ENCODE measurements at places on chromosomes 16 and 17.

GRCh38 chr17:49519781-49520180 is 24.7 kb downstream of the NGFR start:
- no peak for DNase-seq

- peak; percentile 66 for DNase-seq
These were observed 6.1 kb upstream of the STAC2 start for GRCh38 chr17:39231591-39232551.

DNA sequence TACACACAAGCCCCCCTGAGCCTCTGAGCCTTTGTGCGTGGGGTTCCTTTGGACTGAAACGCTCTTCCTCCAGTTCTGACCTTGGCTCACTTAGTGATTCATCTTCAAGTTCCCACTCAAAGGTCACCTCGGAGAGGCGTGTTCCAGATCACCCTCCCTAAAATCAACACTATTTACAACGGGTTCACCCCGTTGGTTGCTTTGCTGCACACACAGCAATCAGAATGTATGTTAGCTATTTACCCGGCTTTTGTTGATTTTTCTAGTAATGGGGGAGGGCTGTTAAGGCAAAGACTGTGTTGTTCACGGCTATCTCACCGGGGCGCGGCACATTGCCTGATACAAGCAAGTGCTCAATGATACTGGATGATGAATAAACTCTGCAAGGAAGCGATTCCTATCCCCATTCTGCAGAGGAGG is 977 bp downstream of the NAGPA start:
- no peak for DNase-seq

DNA sequence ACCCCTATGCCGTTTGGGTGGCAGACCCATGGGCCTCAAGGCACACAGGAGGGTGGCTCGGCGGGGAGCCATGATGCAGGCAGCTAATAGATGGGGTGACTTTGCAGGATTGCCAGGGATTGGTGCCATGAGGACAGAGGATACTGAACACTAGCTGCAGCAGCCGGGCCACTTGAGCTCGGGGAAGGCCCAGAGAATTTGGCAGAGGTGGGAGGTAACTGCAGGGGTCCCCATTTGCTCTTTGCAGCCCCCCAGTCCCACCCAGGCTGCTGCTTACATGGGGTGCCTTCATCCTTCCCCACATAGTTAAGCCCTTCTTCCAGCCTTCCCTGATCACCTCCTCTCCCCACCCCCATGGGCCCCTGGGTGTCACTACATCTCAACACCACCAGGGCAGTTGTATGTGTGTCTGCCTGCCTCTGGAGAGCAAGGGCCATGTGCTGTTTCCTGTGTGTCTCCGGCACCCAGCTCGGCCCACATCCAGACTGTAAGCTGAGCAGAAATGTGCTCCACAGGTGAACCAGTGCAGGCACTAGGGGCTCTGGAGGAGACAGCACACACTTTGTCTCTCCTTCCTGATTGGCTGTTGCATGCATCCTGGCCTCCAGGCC is 52.0 kb downstream of the SREBF1 start:
- peak; percentile 50 for DNase-seq

DNA sequence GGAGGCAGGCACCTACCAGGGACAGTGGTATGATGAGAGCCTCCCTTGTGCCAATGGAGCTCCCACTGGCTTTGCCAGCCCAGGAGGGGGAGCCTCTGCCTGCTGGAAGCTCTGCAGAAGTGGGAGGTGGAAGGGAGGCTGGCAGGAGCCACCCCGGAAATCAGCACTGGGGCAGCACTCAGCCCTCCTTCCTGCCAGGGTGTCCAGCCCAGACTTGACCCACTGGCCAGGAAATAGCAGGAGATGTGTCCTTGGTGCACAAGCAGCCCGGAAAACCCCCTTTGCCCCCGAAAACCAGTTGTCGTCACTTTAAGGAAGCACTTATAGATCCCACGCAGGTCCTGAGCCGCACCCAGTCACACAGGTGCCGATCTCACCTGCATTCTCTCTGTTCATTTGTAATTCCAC is 49.3 kb upstream of the CACNG4 start:
- no peak for DNase-seq

GRCh38 chr17:27384726-27385125 is 71.5 kb upstream of the KSR1 start:
- DNase-seq = no peak

GRCh38 chr16:56477096-56477878 is 25.9 kb downstream of the OGFOD1 start:
- DNase-seq = no peak

GRCh38 chr17:72588561-72588960 is 467.7 kb downstream of the SOX9 start:
- no peak for DNase-seq

DNA sequence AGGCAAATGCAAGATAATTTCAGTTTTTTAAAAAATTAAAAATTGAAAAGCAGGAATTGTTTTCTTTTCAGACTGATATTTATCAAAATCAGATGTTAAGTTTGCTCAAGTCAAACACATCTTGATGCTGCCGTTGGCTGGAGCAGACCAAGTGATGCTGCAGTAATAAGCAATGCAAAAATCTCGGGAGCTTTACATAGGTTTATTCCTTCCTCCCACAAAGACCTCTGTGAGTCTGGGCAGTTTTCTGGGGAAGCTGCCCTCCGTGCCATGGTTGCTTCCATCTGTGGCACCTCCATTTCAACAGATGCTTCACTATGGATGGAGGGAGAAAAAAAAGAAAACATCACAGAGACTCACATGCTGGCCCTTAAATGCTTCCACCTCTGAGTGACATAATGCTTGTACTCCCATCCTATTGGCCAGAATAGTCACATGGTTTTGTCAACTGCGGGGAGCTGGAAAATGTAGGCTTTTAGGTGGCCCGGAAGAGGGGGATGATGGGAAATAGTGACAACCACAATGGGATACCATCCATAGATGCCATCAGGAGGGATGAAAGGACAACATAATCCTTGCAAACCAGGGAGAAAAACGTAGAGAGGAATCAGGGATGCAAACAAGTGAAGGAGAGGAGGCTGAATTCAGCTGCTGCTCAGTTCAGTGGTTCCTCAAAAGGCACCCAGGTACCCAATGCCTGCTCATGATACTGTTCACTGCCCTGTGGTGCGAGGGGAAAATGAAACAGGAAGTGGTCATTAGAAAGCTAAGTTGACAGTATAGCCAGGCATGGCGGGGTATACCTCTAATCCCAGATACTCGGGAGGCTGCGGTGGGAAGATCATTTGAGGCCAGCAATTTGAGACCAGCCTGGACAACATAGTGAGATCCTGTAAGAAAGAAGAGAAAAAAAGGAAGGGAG is 13.5 kb upstream of the ERCC4 start:
- DNase-seq = no peak

- DNase-seq = no peak
These were observed 25.2 kb upstream of the CIBAR2 start for GRCh38 chr16:85137323-85138072.

DNA sequence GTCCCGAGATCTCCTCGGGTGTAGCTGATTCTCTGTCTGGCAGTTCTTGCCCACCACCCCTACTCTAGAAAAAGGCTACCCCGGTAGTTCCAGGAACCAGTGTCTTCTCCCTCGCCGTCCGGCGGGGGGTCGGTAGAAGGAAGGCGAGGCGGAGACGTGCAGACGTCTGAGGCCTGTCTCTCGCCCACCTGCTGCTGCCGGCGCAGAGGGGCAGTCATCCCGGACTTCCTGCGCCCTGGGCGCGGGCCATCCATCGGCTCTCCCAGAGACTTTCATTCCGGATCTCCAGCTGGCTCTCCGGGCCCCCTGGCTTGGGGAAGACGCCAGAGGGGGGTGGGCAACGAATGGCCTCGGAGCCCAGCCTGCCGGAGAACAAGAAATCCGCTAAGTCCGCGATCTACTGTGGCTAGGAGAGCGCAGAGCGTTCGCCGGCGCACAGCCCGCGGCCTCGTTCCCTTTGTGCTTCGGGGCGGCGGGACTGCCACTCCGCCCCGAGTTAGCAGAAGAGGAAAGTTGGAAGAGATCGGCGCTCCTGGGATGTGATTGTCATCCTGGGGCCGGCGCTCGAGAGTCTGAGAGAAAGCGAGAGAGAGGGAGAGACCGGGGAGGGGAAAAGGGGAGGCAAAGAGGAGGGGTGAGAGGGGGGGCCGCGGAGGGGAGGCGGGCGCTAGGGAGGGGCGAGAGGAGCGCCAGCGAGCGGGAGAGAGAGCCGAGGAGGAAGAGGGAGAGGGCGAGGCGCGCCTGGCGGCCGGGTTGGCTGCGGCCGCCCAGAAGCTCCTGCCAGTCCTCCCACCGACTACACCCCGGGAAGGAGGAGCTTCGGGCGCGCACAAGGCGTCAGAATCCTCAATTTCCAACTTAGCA is at the start of gene IRX5:
TSS of gene IRX5 (plus strand) at position 861 of the 864 bp plus-strand sequence. CDS start 334 bp downstream, outside the sequence.
- peak; percentile 54 for DNase-seq

DNA sequence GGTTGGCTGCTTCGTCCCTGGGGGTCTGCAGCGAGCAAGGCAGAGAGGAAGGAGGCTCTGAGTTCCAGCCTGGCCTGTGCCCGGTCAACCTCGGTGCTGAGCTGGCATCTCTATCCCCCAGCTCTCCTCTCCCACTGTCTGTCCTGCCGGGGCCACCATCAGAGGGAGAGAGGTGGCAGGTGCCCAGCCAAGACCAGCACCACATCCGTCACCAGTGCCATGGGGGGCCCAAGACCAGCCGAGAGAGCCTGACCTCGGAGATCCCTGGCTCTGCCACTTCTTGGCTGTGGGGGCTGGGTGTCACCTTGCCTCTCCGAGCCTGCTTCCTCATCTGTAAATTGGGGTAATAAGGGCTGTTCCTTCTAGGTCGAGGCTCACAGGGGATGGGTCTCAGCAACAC is 560 bp upstream of the P2RX1 start:
- DNase-seq = no peak

DNA sequence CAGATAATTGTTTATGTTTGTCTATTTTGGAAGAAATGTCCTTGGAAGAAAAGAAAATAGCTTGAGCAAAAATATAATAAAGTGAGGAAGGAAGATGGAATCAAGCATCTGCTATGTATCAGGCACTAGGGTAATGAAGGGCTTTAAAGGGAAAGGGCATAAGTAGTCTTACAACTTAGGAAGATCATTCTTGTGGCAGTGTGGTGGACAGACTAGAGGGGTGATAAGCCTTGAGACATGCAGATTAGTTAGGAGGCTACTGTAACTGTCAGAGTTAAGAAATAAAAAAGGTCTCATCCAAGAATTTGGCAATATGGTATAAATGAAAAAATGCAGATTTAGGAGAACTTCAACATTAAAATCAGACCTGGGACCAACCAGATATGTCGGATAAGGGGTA is 14.9 kb downstream of the FAM222B start:
- DNase-seq = no peak

- DNase-seq = no peak
These were observed 7.3 kb upstream of the CAPNS2 start for GRCh38 chr16:55559233-55559632.

GRCh38 chr16:85759136-85759535 is 8.2 kb upstream of the C16orf74 start:
- DNase-seq = no peak

GRCh38 chr16:926715-927114 is 44.1 kb downstream of the LMF1 start:
- no peak for DNase-seq

DNA sequence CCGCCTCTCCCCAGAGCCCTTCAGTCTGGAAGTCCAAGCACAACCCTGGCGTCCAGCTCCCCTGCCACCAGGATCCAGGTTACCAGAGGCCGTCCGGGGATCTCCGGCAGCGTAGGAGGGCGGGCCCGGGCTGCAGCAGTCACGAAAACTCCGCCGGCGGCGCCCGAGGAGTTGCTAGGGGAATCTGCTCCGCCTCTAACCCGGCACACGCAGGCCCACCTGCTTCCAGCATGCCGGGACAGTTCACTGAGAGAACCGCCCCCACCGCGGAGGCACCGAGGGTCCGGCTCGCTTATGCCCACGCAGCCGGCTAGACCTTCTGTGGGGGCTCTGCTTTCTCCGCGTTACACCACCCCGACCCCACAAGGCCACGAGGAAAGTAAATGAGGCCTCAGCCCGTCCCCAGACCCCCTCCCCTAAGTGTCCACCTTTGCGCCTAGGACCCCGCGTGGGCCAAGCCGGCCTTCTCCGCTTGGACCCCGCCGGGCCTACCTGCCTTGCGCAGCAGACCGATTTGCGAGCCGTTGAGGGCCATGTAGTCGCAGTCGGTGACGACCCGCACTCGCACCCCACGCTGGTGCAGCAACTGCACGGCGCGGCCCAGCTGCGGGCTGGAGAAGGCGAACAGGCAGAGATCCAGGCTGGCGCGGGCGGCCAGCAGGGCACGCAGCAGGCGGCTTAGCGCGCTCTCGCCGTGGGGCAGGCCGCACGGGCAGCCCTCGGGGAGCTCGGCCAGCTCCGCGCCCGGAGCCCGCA is 587 bp downstream of the PLD6 start:
- peak; percentile 78 for DNase-seq

GRCh38 chr16:624526-625070 is 6.2 kb upstream of the WFIKKN1 start:
- DNase-seq = no peak

DNA sequence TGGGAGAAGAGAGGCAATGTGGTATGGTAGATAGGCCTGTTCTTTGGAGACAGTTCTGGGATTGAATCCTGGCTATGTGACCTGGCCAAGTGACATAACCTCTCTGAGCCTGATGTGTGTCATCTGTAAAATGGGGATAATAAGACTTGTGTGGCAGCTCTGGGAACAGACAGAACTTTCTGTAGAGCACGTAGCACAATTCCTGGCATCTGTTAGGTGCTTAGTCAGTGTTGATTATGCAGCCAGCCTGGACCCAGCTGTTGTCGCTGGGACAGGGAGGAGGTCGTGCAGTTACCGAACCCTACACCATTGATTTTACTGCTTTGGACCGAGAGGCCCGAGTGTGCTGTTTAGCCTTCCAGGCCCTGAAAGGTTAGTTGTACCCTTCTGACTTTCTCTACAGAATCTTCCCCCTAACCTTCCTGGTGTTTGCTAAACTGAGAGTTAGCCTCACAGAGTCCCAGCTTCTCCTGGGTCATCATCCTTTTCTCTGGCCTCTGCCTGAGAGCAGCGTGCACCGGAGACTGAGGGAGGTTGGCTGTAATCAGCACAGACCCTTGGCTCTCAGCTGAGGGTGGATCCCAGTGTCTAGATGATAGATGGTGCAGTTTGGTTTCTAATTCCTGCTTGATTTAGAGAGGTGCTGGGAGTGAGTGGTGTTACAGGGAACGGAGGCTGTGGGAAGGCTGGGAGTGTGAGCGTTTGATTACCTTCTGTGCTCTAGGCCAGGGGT is 31.9 kb downstream of the MSI2 start:
- DNase-seq = no peak

DNA sequence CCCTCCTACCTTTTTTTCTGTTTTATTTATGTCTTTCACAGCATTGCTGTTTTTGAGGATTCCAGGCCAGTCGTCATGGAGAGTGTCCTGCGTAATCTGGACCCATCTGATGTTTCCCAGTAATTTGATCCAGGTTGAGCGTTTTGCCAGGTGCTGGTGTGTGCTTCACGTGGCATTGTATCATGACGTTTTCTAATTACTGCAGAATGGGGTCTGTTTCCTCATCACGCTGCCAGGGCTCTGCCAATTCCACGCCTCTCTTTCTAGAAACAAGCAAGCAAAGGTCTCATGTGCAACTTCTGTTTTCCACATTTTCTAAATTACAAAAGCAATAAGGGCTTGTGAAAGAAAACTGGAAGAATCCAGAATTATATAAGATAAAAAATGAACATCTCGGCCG is 28.3 kb upstream of the BHLHA9 start:
- no peak for DNase-seq

- DNase-seq = no peak
These were observed 4.1 kb downstream of the NAT9 start for GRCh38 chr17:74772053-74772452.
